ENCODE measurements at places on chromosomes 16 and 17.

DNA sequence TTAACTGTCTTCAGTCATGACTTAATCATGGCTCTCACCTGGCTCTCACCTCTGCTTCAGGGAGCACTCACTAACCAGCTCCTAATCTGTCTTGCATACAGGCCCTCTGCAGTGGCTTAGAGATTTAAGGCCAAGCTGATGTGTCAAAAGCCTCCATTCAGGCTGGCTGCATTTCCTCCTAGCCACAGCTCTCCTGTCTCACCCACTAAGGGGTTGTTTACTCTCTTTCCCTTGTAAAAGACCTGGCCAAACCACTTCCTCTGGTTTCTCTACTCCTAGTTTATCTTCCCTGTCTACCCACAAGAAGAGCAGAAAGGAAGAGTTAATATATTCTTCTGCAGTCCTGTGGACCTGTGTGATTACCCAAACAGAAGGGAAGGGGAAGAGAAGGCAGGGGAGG lies 9.3 kb upstream of the ASIC2 start:
- no peak for DNase-seq

GRCh38 chr17:79742951-79743476 lies 12.3 kb downstream of the ENPP7 start:
- DNase-seq: no peak

DNA sequence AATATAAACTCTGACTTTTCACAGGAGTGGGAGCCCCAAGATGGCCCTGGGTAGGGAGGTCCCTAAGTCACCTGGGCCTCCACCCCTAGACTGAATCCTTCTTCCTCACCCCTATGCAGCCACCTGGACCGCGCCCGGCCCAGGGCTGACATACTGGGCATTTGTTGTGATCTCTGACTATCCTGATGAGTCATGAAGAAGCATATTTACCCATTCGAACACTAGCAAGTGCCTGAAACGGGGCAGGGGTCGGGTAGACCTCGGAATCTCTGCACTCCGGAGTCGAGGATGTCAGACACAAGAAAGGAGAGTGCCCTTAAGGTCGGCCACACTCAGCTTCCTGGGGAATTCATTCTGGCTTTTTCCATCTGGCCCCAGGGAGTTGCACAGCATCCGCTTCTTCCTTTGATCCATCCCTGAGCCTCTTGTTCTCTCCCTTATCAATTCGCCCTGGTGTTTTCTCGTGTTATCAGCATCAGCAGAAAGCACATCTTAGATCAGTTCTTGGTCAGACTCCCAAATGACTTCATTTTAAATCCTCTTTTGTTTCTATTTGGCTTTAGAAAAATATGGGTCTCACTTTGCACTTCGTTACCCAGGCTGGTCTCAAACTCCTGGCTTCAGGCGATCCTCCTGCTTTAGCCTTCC lies 10.4 kb downstream of the METTL22 start:
- no peak for DNase-seq

DNA sequence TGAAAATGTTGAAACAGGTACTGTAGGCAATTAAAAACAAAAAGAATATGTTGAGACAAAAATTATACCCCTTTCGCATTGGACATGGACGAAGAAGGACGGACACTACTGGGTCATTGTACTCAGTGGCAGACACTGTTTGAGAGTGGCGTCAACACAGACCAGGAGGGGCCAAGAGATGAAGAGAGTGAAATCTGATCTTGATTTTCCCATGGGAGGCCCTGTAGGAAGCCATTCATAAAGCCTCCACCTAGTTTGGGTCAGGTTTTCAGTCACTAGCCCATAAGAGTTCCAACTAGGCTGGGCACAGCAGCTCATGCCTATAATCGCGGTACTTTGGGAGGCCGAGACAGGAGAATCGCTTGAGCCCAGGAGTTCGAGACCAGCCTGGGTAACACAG lies 23.6 kb upstream of the SMURF2 start:
- no peak for DNase-seq

- DNase-seq: no peak
Measured at GRCh38 chr17:57750895-57751294, 5.8 kb upstream of the CCDC182 start.

DNA sequence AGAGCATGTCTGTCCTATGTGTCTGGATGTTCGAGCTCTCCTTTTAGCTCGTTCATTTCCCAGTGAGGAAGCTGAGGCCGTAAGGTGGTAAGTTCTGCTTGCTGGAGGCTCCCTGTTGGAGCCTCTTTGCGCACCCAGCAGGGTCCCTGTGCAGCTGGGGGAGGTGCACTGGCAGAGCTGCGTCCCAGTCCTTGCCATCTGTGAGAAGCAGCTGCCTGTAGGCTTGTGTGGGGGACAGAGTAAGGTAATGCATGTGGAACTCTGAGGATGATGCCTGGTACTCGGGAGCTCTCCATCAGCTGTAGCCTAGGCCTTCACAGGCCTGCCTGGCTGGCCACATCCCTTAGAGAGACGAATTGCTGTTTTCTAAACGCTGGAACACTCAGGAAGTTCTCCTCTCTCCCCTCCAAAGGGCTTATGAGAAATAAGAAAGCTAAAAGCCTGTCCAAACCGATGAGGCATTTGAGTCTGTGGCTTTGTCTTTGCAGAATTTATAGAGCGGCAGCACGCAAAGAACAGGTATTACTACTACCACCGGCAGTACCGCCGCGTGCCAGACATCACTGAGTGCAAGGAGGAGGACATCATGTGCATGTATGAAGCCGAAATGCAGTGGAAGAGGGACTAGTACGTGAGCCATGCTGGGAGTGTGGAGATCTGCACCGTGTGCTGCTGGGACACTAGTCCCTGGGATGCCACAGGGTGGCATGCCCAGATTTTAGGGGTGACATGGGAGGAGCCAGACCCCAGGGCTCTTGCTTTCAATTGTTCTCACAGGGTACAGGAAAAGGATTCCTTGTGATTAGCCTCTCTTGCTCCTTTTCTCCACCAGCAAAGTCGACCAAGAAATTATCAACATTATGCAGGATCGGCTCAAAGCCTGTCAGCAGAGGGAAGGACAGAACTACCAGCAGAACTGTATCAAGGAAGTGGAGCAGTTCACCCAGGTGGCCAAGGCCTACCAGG lies 1.6 kb downstream of the NDUFB10 start:
- peak; percentile 50 for DNase-seq

DNA sequence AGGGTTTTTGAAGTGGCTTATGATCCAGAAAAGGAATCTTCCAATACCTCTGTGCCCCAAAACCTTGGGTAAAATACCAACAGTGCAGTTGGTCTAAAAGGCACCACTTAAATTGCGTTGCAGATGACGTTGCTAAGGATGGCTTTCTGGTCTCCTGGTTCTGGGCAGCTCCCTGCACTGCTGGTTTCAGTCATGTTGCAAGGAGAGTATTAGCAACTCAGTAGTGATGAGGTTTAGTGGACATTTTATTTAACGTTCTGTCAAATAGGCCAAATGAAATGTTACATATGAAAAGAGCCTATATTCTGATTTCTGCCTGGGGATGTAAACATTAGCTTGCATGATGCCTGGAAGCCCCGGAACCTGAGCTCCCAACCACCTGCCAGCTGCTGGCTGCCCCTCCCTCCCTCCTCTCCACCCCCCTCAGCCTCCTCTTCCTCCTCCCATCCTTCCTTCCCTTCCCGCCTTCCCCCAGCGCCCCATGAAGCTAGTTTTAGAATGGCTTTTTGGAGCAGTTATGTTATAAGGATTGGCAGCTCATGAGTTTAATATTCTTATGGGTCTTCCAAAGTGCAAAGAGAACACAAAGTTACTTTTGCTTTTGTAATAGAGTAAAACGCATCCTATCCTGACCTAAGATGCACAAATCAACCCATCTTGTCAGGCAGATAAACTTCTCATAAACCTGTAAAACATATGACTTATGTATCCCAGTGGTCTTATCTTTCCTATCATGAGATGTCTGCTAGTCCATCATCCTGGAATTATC lies 20.7 kb downstream of the CD7 start:
- no peak for DNase-seq

DNA sequence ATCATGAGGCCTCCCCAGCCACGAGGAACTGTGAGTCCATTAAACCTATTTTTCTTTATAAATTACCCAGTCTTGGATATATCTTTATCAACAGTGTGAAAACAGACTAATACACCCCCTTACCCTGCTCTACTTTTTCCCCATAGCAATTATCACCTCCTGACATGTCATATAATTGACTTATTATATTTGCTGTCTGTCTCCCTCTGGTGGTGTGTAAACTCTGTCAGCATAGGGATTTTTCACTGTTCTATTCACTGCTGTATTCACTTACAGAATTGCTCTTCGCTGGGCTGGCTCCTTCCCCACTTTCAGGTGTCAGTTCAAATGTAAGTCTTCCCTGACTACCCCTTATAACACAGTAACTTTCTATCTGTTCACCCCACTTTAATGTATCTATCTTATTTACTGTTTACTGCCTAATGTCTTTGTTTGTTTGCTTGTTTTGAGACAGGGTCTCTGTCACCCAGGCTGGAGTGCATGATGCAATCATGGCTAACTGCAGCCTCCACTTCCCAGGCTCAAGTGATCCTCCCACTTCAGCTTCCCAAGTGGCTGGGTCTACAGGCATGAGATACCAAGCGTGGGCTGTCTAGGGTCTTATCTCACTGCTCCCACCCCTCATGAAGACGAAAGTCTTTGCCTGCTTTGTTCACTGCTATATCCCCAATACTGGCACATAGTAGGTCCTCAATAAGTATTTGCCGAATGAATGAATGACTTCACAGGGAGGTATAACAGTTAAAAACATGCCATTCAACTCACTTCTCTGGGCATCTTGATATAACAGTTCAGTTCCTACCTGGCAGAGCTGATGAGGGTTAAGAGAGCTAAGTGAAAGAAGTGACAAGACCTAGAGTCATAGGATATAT lies 52.4 kb upstream of the CDH3 start:
- DNase-seq: no peak

GRCh38 chr17:3641717-3642486 lies 5.3 kb downstream of the CTNS start:
- no peak for DNase-seq

- peak; percentile 65 for DNase-seq
Measured at GRCh38 chr16:86252596-86252995, 257.7 kb upstream of the FOXF1 start.

DNA sequence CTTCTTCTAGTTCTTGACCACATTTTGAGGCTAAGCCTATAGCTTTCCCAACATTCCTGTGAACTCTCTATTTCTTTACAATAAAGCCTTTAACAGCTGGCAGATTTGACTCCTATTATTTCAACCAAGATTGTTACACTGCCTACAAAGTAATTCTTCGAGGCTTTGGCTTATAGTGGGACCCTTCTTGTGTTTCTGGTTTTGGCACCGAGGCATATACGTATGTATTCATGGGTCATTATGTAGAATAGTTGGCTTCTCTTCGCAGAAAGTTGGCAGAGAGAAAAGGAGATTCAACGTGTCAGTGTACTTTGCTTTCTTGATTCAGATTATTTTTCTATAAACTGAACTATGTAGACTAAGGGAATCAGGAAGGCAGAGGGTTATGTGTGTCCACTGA lies 102.2 kb downstream of the ABCA8 start:
- DNase-seq: no peak

DNA sequence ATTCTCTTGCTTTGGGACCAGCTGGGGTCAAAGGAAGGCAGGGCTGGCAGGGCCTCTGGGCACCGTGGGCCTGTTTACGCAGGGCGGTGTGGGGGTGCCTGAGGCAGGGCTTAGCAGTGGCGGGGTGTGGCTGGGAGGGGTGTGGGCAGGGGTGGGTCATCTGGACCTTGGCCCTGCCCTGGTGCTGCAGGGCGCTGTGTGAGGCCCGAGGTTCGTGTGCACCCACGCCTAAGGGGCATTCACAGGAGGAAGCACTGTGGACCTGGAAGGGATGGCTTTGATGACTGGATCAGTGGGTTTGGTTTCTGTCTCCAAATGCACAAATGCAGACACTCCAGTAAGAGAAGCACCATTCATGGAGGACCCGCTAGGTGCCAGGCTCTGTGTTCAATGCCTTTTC lies 37.3 kb downstream of the BCO1 start:
- DNase-seq: no peak

DNA sequence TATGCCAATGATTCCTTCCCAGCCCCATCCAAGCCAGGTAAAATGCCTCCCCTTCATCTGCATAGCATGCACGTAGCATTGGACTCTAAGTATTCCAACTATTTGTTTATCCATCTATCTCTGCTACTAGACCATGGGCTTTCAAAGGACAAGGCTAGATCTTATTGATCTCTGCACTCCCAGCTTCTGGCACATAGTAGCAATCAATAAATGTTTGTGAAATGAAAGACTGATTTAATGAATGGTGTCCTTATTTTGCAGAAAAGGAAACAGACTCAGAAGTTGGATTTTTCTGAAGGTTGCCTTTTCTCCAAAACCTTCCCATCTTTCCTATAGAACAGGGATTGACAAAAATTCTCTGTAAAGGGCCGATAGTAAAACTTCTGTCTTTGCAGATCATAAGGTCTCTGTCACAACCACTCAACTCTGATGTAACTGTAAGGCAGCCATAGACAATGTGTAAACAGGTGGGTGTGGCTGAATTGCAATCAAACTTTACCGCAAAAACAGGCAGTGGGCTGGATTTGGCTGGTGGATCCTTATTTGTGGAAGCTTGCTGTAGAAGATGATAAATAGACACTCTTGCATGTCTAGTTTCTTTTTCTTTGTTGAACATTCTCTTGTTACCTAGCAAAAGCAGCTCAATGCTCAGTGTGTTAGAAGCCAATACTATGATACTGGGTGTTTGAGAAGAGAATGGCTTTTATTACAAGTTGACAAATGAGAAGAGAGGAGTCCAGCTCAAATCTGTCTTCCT lies 7.6 kb upstream of the CMTR2 start:
- no peak for DNase-seq
